ENCODE measurements at places on chromosomes 6 and 20.

- DNase-seq = no peak
Measured at GRCh38 chr6:105622226-105622625, 219.3 kb upstream of the PREP start.

GRCh38 chr6:53189554-53189953 lies 40.9 kb upstream of the GCM1 start:
- no peak for DNase-seq

DNA sequence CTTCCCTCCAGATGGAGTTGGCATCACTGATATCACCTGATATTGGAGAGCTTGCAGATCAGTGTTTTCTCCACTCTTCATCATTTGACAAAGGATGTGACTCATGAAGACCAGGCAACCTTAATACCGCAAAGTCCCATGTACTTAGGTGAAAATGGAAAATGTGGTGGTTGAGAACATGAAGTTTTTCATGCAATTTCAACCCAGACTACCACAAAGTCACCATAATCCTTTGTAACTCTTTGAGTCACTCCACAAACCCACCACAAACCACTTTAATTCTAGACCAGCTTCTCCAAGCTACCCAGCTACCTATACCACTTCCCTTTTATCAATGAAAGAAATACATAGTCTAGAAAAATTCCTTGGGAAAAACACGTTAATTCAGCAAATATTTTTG lies 7.1 kb downstream of the NHLRC1 start:
- no peak for DNase-seq

- DNase-seq = no peak
Measured at GRCh38 chr20:8480597-8480996, 348.5 kb downstream of the PLCB1 start.

DNA sequence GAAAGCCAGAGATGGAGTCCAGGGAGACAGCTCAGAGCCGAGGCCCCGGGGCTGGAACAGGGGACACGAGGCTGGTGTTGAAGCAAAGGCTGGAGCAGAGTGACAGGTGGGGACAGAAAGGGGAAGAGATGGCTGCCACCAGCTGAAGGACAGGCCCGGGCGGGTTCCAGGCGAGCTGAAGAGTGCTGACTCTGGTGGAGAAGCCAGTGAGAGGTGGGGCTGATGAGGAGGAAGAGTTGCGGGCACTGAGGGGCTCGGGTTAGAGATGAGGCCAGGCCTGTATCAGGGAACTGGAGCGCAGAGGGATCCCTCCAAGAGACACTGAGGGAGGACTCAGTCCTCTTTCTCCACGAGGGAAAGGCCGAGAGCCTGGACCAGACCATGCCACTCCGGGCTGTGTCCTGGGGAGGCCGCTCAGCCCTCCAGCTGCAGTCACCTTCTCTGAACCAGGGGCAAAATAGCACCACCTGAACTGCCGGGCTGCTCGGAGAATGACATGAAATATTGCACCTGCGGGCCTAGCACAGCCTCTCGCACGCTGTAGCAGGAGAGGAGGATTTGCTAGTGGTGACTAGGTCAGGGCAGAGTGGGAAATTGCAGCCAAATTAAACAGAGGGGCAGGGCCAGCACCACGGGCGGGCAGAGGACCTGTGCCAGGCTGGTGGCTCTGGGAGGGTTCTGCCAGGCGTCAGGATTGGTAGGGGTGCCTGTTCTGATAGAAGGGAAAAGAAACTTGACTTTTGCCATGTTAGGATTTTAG lies 175.9 kb downstream of the ZDHHC14 start:
- DNase-seq = no peak

GRCh38 chr20:46905364-46906125 lies 10.9 kb downstream of the EYA2 start:
- no peak for DNase-seq

- DNase-seq = no peak
Measured at GRCh38 chr20:13822459-13822858, 37.6 kb downstream of the NDUFAF5 start.

DNA sequence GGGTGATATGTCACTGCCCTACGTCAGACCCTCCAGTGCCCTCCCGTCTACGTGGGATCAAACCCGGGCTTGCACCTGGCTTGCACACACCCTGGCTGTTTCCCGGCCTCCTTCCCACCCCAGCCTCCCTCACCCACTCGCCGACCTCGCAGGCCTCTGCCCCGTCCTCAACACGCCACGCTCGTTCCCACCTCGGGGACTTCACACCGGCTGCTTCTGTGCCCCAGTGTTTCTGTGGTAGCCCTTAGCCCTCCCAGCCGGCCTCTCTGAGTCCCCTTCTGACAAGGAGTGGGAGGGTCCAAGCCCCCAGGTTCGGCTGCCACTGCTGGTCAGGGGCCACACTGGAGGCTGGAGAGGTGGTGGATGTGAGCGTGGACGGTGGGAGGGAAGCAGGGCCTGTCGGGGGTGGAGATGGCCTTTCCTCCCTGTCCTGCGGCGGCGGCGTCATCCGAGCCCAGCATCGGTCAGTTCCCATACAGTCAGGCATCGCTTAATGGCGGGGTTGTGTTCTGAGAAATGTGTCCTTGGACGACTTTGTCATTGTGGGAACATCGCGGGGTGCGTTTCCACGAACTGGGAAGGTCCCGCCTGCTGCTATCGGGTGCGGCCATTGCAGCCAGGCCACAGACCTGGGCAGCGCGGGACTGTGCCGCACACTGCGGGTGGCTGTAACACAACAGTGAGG lies 11.4 kb upstream of the KIF25 start:
- DNase-seq = no peak

DNA sequence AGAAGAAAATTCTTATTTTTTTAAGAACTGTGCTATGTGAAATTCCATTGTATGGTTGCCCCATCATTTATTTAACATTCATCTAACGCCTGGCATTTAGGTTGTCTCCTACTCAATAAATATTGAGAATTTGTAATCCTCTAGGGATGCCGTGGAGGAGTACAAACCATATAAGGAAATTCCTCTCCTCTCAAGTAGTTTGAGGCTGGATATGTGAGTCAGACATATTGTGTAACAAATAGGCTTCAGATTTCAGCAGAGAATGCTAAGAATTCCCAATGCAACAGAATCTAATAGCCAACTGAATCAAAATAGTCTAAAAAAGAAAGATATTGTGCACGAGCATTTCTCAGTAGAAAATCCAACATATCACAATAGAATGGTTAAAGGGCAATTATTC lies 174.7 kb downstream of the OTOR start:
- no peak for DNase-seq

DNA sequence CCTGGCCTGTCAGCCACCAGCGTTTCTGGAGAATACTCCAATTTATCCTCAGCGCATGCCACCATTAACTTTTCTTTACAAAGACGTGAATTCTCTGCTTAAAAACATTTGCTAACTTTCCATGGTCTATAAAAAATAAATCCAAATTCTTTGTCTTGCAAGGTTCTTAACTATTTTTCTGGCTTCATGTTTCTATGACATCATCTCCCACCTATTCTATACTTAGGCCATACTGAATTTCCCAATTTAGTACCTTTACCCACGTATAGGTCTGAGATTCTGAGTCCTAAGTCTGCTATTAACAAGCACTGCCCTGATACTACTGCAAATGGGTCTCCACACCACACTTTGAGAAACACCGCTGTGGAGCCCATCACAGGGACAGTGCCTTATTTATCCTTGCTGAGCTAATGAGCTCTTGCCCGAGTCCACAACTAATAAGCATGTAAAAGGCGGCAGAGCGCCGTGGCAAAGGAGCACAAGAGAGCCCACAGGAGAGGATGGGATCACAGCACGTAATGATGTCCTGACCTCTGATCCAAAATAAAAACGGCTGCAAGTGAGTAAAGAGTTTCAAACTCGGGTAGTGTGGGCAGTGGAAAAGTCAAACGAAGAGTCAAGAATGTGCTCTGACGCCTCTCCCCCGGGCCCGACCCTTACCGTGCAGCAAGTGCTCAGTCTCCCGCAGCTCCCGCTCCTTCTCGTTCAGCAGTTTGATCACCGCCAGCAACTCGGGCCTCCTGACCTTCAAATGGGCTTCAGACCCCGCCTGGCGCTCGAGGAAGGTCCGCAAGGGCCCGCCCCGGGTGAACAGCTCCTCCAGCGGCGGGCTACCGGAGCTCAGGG lies 519 bp downstream of the MTRF1L start:
- DNase-seq = peak; percentile 47

- no peak for DNase-seq
Measured at GRCh38 chr20:19330731-19331130, 118.3 kb downstream of the SLC24A3 start.

- peak; percentile 89 for DNase-seq
Measured at GRCh38 chr20:1637226-1637625, 17.4 kb upstream of the SIRPB1 start.

GRCh38 chr6:155352811-155353210 lies 38.5 kb upstream of the TFB1M start:
- no peak for DNase-seq

GRCh38 chr6:2110504-2110903 lies 134.9 kb downstream of the GMDS start:
- DNase-seq = peak; percentile 26

- no peak for DNase-seq
Measured at GRCh38 chr6:38847497-38847896, 132.4 kb downstream of the DNAH8 start.

GRCh38 chr20:61210862-61211261 lies 41.2 kb upstream of the CDH4 start:
- no peak for DNase-seq

GRCh38 chr6:10276660-10277287 lies 138.1 kb downstream of the TFAP2A start:
- no peak for DNase-seq

DNA sequence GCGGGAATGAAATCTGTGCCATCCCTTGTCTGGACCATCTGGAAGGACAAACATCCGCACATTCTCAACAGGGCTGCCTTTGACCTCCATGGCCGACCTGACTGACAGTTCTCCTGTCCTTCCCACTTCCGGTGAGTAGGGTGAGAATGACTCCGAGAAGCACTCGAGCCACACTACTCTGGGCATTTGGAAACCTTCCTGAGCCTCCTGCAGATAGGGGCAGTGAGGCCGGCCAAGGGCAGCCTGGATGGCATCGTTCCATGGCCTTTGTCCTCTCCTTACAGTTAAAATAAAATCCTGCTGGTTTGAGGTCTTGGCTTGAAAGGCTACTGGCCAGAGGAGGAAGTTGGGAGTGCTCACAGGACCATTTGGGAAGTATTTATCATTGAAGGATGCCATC lies 70.9 kb upstream of the QKI start:
- no peak for DNase-seq

DNA sequence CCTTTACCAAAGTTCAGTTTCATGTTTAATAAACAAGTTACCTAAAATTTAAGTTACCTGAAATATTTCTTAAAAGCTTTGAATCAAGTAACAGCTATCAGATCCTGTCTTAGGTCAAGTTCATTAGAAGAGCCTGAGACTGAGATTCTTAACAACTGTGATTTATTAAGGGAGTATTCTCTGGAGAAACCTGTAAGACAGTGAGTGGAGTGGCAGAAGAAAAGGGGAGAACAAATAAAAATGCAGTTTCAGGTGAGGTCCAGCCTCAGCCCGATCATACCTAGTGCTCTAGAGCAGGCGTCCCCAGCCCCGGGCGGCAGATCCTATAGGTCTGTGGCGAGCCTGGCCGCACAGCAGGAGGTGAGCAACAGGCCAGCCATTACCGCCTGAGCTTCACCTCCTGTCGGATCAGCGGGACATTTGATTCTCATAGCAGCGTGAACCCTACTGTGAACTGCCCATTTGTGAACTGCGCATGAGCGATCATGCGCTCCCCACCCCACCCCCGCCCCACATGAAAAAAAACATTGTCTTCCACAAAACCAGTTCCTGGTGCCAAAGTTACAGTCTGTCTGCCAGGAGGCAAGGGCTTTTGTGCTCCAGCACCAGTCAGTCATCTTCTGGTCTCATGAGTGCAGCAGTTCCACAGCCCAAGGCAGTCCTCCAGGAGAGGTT lies 59.2 kb upstream of the ADGRB3 start:
- DNase-seq = no peak

- DNase-seq = no peak
Measured at GRCh38 chr6:66159937-66160336, 452.9 kb upstream of the EYS start.

GRCh38 chr6:1773700-1774099 lies 164.0 kb downstream of the FOXC1 start:
- DNase-seq = no peak

- peak; percentile 94 for DNase-seq
Measured at GRCh38 chr20:49936153-49937026, at the start of gene RNF114. TSS of gene RNF114 (plus strand) at chr20:49936397. CDS start at chr20:49936413, 16 bp downstream.

GRCh38 chr6:103783329-103783728 lies 1076.4 kb downstream of the HACE1 start:
- peak; percentile 41 for DNase-seq

DNA sequence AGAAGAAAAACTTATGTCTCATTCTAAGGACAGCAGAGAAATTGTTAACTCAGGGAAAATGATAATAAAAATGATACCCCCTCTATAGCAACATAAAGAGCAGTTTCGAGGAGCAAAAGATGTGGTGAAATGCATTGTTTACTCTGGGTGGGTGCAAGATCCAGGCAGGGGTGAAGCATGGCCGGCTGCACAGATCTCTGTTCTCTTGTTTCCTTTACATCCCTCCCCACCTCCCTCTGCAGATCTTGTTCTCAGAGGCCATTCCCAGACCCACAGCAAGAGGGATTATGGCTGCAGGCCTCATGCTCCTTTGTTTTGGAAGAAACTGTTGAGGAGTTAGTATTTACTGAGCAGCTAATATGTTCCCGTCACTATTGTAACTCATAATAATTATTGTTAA lies 1.8 kb downstream of the BTN3A1 start:
- DNase-seq = no peak

GRCh38 chr20:50153153-50153499 lies 397 bp downstream of the PEDS1 start:
- DNase-seq = no peak

DNA sequence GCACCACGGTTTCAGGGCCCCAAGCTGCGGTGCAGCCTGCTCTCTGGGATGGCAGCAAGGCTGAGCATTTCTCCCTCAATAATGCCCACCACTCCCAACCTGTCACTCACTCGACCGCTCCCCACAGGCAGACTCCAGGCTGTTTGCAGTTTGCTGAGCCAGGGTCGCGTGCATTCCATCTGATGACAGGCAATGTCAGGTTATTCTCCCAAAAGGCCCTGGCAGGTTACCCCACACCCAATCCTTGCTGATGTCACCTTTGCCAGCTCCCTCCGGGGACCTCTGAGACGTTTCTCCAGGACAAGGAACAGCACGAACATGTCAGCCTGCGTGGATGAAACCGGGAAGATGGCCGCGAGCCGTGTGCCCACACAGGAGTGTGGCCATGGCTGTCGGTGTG lies 7.1 kb upstream of the SLCO4A1 start:
- DNase-seq = no peak

- DNase-seq = no peak
Measured at GRCh38 chr20:4083098-4083865, 67.9 kb upstream of the RNF24 start.

DNA sequence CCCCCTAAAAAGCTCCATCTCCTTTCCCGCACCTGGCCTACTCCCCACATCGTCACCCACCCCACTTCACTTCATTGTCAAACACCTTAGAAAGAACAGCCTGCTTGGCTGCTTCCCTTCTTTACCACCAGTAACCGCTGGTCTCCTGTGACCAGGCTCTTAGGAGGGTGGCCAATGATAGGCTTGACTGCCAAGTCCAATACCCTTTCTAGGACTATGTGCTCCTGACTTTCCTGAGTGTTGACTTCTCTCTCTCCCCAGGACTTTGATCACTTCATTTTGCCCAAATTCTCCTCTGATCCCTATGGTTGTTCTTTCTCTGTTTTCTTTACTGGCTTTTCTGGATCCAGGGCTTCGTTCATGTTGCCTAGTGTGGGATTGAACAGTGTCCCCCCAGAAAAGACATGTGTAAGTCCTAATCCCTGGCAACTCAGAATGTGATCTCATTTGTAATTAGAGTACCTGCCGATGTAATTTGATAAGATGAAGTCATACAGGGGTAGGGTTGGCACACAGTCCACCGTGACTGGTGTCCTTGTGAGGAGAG lies 254.0 kb downstream of the GMDS start:
- DNase-seq = no peak

- no peak for DNase-seq
Measured at GRCh38 chr6:43986177-43986825, 141.0 kb downstream of the MRPL14 start.
